Esophagus squamous epithelium (tissue), 5 donors: ENCODE measurements at places on chromosomes 3 and 15.

DNA sequence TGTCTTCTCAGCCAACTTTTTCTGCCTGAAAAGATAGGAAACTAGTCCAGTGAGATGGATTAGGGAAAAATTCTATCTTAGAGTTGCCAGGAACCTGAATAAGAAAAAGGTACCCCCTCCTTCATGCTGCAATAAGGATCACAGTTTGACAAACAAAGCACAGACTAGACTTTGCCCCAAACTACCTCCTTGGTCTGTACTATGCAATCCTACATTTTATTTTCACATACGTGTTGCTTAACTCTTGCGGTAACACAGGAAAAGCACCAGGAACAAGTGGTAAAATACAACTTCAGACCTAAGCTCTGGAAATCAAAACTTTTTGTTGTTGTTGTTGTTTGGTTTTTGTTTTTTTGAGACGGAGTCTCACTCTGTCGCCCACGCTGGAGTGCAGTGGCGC lies 11.3 kb upstream of the IL12A start:
- no peak for DNase-seq

DNA sequence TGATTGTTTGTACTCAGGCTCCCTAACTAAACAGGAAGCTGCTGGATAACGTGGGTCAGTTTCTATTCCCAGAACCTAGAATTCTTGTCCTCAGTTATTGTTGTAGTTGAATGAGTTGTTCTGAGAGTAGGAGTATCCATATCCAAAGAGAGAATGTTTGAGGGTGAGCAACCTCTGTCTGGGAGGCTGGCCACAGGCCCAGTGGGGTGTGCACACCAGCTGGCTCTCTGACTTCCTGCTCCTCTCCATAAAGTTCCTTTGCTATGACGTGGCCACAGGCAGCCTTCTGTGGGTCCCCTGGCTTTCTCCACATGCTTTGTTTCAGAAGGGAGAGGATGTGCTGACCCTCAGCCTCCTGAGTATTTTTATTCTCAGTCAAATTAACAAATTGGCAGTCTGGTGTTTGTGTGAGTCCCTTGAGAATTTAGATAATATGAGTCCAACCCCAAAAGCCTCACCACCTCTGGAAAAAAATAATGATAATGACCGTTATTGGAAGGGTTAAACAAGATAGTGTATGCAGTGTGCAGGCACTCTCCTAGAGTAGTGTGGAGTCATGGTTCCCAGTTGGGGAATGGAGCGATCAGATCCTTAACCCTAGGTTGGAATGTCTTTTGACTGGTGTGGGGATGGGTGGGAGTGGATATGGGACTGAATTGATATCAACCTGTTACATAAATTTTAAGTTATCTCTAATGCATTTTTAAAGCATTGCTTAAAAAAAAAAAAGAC lies 47.6 kb upstream of the MED12L start:
- DNase-seq, result no peak

DNA sequence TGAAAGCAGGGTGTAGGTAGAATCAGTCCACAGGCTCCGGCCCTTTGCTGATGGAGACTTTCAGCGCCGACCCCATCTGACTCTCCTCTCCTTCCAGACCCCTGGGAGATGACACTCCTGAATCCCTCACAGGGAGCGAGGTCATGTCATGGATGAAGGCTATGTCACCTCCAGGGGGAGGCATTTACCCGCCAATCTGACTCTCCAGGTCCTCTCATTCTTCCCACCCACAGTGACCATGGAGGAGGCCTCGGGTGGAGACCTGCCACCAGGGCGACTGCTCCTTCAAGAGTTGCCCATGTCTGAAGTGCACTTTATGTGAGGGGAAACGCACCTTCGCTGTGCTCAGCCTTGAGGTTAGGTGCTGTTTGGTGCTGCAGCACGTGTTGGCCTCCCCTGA lies 112.7 kb downstream of the KLF13 start:
- no peak for DNase-seq

GRCh38 chr3:106560451-106560966 lies 691.7 kb upstream of the CBLB start:
- no peak for DNase-seq

DNA sequence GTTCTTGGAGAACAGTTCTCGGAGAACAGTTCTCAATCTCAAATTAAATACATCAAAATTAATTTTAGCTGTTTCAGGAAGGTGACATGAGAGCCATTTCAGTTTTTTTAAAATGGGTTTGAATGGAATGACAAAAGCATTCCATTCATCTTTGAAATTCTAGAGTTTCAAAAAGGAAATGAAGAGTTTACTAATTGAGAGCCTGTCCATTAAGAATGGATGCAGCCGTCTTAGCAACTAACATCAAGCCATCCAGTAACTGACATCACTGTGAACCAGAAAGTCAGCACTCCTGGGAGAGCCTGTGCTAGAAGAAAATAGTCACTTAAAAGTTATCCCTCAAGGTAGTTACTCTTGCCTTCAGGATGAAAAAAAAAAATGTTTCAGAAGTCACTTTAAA lies 47.0 kb upstream of the FSTL1 start:
- DNase-seq, result no peak

DNA sequence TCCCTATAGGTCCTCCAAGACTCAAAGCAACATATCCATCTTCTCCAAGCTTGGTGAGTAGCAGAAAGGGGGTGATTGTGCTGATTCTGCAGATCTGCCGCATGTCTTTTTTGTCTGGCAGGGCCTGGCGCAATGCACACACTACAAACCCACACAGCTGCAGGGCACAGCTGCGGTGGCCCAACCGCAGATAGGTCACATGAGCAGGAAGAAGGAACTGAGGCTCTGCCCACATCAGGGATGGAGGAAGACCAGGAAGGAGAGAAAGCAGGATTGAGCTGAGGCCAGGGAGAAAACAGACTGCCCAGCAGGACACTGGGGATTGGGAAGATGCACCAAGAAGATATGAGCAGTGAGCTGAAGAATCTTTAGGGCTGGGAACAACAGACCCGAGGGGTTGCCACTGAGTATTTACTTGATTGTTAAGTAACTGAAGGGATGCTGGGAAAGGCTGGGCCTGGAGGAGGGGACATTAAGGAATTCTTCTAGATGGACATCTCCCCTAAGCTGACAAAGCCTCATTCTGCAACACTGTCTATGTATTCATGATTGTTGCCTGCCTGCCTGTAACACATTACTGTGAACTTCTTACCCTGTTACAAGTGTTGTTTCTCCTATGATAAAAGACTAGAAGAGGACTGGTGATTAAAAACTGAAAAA lies 126.7 kb downstream of the MYLK start:
- DNase-seq, result no peak

DNA sequence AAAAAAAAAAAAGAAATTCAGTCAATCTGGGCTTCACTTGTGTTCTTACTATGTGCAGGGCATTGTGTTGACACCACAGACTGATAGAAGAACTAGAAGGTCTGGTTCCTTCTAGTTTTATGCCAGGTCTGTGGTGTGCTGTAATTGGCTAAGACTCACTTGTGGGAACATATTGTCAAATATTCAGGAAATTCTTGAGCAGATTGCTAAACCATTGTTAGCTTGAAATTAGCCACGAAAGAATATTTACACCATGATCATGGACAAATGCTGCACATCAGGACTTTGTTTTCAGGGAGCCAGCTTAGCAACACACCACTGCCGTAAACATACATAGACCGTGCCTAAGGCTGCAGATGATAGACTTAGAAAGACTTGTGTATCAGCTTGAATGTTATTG lies 74.6 kb downstream of the GTPBP8 start:
- DNase-seq, result no peak

- no peak for DNase-seq
These were observed 489.7 kb upstream of the LMCD1 start for GRCh38 chr3:8011902-8012301.

DNA sequence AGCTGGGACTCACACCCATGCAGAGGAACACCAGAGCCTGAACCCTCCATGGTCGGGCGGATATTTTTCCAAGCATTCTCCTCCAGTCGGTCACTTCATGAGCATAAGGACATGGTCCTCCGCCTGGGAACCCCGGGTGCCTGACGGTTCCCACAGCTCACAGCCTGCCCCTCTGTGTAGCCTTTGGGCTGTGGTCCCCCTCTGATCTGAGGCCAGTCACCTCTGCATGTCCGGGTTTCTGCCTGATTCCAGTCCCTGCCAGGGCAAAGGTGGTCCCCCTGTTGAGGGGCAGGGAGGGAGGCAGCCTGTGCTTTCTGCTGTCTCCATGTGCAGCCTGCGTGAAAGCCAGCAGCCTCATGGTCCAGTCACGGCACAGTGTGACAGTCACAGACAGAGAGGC lies 76.6 kb upstream of the KLF13 start:
- DNase-seq, result no peak

- DNase-seq, result no peak
These were observed 1260.4 kb downstream of the ROBO1 start for GRCh38 chr3:78507196-78507984.

DNA sequence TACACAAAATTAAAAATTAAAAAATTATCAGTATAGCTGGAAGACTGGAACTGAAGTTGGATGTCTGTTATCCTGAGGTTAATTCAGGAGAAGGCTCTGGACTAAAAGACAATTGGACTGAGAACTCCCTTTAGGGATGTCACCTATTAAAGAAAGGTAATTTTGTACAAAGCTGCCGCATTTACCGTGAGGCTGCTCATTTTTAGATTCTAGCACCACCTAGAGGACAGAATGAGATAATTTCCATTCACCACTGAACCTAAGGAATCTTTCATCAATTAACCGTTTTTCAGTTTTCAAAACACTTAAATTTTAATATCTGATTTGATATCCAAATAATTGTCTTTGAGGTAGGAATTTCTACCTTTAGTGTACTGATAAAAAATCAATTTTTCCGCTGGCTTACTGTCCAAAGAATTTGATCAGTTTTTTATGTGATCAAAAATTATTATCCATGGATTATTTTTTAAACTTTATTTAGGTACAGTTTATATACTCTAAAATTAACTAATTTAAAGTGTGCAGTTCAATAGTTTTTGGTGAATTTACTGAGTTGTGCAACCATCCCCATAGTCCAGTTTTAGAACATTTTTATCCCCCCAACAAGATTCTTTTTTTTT lies 106.7 kb upstream of the TNIK start:
- DNase-seq, result no peak

- no peak for DNase-seq
These were observed 191.6 kb downstream of the GAP43 start for GRCh38 chr3:115814778-115815380.

GRCh38 chr15:74762791-74763150 lies 14.1 kb downstream of the CYP1A2 start:
- DNase-seq, result no peak

GRCh38 chr15:100215843-100216169 lies 126.0 kb downstream of the ADAMTS17 start:
- DNase-seq, result no peak

DNA sequence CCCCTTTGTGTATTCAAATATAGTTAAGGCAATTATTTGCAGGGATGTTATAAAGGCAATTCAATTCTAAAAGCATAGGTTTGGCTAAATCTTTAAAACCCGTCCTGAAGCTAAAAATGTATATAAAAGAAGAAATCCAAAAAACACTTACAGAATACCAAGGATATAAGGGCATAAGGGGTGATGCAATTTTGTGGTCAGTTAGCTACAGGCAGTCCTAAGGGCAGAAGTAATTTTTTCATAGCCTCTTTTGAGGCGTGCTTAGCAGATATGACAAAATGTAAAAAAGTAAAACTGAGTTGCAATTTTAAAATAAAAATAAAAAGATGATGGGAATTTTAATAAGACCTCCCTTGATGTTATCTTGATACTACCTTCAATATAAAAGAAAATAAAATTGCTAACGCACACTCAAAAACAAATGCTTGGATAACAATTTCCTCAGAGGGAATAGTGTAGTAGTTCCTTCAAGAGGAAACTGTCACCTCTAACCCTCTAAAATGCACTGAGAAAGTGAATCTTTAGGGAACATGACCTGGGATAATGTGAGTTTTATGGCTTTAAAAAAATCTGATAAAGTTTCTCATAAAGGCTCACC lies 104.2 kb downstream of the MYH15 start:
- no peak for DNase-seq

DNA sequence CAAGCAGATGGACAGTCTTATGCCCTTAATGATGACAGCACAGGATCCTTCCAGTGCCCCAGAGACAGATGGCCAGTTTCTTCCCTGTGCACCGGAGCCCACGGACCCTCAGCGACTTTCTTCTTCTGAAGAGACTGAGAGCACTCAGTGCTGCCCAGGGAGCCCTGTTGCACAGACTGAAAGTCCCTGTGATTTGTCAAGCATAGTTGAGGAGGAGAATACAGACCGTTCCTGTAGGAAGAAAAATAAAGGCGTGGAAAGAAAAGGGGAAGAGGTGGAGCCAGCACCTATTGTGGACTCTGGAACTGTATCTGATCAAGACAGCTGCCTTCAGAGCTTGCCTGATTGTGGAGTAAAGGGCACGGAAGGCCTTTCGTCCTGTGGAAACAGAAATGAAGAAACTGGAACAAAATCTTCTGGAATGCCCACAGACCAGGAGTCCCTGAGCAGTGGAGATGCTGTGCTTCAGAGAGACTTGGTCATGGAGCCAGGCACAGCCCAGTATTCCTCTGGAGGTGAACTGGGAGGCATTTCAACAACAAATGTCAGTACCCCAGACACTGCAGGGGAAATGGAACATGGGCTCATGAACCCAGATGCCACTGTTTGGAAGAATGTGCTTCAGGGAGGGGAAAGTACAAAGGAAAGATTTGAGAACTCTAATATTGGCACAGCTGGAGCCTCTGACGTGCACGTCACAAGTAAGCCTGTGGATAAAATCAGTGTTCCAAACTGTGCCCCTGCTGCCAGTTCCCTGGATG lies 198.7 kb downstream of the AKAP13 start:
- DNase-seq, result no peak

DNA sequence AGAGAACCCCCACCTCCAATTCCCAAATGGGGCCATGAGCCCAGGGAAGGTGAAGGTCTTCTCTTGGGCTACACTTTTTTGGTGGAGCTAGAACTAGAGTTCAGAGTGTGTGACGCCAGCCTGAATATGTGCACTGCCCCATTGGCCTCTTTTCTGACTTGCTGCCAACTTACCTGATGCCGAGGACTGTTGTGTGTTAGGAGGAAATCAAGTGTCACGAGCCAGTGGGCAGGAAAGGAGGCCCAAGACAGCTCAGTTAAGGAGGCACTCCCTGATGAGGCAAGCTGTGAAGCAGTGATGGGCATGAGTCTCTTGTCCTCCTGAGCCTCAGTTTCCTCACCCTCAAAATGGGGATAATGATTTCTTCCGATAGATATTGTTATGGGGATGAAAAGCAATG lies 107.8 kb downstream of the ANP32A start:
- no peak for DNase-seq

DNA sequence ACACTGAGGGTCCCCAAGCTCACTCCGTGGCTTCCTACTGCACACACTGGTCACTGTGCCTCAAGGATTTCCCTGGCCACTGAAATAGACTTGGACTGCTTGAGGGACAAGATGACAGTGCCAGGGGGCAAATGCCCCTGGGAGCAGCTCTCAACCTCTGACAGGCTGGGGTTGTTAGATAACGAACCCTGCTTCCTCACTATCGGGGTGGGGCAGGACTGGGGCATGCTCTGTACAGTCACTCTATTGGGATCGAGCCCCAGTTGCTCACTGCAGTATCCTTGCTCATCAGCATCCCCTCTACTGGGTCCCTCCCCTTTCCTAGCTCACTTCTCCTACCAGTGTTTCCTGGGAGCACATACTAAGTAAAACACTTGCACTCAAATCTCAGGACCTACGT lies 610.8 kb downstream of the NTRK3 start:
- DNase-seq, result no peak
